ENCODE measurements at places on chromosomes 3 and 15.
A peak's percentile ranks its signal among the peaks of the same experiment; 100 is the strongest.

- DNase-seq, result peak; percentile 3
Observed at GRCh38 chr15:34109797-34110663, 8.1 kb downstream of the PGBD4 start.

GRCh38 chr3:179642871-179643270, 10.0 kb upstream of the USP13 start:
- DNase-seq, result no peak

DNA sequence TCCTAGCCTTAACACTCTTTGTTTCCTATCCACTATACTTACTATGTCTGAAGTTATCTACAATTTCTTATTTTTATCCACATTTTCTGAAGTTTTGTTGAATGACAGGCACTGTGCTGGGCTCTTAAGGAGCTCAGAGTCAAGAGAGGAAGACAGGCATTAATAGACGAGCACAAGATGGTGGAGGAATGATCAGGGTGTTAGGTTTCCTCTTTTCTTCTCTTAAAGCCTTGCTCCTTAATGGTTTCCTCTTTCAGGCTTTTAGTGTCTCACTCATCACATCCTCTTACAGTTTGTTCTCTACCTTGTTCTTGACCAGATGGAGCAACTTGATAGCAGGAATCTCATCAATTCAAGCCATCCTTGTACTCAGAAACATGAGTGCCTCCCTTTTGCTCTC, 52.9 kb upstream of the BCL6 start:
- DNase-seq, result peak; percentile 19

GRCh38 chr3:72354486-72354885, 493.8 kb downstream of the SHQ1 start:
- no peak for DNase-seq

GRCh38 chr15:69804786-69805185, 292.9 kb downstream of the TLE3 start:
- DNase-seq, result peak; percentile 94

DNA sequence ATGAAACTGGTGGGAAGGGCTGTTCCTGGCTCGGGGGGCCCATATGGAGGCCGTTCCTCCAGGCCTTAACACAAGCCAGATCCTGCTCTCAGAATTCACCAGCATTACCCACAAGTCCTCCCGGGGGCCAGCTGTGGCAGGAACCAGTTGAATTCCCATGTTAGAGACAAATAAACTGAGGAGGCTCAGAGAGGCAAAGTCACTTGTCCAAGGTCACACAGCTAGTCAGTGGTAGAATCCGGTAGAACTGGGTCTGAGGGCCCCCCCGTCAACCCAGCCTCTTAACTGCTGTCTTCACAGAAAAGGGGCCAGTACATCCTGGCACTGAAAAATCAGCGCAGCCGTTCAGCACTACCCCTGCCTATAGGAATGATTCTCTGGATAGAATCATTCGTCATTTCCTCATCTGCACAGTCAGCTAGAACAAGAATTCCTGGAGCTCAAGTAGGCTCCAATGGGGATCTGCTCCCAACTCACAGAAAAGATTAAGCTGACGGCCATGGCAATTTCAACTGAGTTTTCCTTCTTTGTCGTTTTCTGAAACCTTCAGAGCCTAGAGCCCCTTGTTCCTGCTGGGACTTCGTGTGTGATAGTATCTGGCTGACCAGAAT, 12.2 kb upstream of the TSEN2 start:
- DNase-seq, result no peak

GRCh38 chr3:140007911-140008869, 73.2 kb downstream of the CLSTN2 start:
- DNase-seq, result no peak

- no peak for DNase-seq
Observed at GRCh38 chr15:80775338-80775737, 3.8 kb upstream of the CEMIP start.

- DNase-seq, result peak; percentile 70
Observed at GRCh38 chr3:188683032-188683521, 488.7 kb upstream of the TPRG1 start.

DNA sequence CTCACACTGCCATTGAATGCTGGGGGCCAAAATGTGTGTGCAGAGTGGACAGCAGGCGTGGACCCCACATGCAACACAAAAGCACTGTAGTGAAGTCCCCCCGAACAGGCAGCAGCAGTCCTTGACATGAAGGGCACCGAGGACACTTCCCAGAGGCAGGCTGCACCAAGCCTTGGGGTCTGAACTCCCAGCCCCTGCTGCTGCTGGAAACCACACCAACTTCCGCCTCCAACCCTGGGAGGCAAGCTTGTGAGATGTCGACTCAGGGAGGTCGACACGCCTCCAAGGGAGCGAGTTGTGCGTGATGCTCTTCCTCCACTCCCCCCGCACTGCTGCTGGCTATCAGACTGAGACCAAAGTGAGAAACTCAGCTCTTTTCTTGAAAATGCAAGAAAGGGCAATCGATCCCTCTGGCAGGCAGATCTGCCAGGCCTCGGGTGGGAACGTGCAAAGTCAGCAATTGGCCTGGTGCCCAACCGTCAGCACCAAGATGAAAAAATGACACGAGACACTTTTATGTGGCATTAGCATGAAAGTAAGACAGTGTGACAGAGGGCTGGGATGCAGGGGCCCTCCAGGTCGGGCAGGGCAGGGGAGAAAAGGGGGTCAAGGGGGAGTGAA, 43.6 kb downstream of the WHAMM start:
- DNase-seq, result no peak

DNA sequence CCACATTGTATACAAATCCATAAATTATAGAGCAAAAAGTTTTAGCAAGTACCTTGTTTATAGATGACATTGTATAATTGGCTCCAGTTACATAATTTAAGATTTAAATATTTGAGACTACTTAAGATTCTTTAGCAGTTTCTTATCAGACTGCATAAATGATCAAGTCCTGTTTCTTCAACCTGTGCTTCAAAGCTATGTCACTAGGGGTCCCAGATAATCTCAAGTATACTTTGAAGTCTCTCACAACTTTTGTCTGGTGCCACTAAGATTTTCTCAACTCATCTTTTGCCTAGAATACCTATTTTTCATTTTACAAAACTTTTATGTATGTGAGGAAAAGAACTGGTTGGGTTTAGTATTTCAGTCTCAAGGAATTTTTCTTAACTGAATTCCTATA, 205.5 kb downstream of the STAG1 start:
- DNase-seq, result no peak

GRCh38 chr15:56731548-56731947, 1.8 kb downstream of the ZNF280D start:
- DNase-seq, result no peak

DNA sequence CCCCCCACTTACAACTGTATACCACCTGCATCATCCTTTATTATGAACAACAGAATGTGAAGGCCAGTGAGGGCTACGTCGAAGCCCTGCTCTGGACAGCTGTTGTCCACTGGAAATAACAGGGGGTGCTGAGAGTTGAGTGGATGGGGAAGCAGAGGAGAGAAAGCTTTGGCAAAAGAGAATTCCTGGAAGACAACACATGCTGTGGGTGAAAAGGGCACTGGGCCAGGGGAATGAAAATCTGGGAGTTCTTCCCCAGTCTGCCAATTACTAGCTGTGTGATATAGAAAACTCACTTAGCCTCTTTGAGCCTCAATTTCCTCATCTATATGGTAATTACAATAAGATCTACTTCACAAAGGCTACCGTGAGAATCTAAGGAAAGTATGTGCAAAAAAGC, 40.7 kb downstream of the FSTL1 start:
- DNase-seq, result no peak

DNA sequence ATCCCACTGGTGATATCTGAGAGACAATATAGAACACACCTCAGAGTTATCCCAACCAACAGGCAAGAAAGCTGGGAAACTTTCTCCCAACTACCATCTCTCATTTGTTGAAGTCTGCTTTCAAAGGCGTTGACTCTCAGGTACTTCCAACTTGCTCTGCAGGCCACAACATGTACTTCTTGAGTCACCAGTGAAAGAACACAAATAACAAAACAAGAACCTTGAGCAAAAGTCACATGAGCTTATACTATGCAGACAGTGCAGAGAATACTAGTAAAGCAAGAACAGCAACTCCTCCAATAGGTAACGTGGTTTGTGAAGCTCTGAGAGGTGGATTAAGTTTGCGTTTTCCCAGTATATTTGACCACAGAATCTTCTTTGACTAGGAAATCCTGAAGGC, 20.6 kb downstream of the SNTN start:
- DNase-seq, result no peak

- no peak for DNase-seq
Observed at GRCh38 chr3:12663401-12663935, 449 bp downstream of the RAF1 start.

DNA sequence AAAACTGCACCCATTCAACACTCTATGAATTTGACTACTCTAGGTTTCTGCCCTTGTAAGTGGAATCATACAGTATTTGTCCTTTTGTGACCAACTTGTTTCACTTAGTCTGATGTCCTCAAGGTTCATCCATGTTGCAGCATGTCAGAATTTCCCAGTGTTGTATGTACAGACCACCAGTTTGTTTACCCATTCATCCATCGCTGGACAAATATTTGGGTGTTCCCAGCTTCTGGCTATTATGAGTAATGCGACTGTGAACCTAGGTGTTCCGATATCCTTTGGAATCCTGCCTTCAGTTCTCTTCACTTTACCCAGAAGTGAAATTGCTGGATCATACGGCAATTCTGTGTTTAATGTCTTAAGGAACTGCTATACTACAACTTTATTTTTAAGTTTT, 12.6 kb downstream of the RPL32 start:
- no peak for DNase-seq

GRCh38 chr3:37741644-37742043, 120.0 kb upstream of the CTDSPL start:
- no peak for DNase-seq

DNA sequence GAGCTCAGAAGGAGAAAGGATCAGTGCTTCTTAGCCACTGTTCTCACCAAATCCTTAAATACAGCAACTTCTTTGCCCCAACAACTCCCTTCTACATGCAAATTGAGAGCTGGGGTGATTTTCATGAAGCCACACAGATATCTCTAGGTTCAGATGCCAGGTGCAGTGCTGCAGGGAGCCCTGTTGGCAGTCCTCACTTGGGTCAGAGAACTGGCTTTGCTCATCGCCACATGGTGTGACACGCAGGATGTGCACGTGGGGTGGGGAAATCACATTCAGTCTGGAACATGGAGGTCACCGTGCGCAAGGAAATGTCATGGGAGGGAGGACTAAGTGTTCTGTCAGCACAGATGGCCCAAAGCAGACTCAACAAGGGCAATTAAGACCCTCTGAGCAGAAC, 103.8 kb downstream of the WDR76 start:
- DNase-seq, result no peak

DNA sequence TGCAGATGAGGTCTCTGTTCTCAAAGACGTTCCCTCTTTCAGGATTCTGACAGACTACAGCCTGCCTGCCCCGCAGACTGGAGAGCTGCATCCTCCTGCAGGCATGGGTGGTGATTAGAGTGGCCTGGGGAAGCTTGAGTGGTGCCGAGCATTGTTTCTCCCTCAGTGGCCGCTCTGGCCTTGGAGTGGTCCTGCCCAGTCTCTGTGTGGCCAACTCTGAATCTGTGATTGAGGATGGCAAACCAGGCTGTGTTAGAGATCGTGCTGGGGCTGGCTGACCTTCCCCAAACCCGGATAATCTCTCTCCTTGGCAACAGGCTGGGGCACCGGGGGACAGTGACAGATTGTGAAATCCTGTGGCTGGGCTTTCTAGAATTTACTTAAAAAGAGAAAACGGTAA, 11.0 kb upstream of the ADCY5 start:
- DNase-seq, result no peak

- no peak for DNase-seq
Observed at GRCh38 chr3:72161881-72162595, 377.1 kb upstream of the PROK2 start.

DNA sequence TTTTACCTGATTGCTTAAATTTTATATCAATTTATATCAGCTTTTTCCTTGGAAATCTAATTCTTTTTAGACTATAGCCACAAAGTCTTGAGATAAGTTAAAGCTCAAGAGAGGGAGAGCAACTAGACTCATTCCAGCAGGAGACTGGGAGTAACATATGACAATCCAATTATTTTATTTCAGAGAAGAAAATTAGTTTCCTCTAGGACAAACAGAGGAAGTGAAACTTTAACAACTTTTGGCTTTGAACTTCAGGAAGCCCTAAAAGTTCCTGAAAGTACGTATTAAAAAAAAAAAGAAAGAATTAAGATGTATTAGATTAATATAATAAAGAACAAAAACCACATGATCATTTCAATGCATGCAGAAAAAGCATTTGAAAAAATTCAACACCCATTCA, 13.9 kb upstream of the UBE2E2 start:
- no peak for DNase-seq

DNA sequence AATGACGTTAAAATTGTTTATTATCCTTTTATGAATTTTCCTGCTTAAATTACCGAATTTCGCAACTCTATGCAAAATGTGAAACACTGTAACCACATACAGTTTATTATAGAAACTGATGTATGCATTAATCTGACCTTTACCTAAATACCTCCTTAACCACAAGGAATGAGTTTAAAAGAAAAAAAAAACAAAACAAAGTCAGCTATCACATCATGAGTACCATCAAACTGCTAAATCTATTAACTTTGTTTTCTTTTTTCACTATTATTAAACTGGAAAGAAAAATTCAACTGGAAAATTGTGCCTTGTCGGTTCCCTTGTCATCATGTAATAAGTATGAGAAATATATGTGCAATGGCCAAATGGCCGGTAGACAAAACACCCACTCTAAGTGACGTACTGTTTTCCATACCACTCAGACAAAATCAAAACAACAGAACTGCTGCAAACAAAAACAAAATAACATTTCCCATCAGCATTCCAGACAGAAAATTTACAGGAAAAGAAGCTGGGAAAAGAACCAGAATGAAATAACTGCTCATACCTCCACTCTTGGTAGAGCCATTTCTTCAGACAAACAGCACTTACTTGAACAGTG, 415.3 kb downstream of the FOXP1 start:
- no peak for DNase-seq

- DNase-seq, result no peak
Observed at GRCh38 chr3:151307131-151307530, 9.5 kb downstream of the GPR87 start.

DNA sequence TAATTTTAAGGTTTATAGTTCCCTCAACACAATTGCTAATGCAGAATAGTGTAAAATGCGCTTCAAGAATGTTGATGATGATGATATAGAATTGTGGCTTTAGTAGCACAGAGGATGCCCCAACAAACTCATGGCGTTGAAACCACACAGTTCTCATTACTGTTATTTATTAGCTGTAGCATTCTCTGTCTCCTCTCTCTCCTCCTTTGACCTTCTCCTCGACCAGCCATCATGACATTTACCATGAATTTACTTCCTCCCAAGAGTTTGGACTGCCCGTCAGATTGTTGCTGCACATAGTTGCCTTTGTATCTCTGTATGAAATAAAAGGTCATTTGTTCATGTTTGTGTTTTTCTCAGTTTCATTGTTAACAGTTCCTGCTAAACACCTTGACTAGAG, 27.8 kb upstream of the CRTC3 start:
- no peak for DNase-seq

DNA sequence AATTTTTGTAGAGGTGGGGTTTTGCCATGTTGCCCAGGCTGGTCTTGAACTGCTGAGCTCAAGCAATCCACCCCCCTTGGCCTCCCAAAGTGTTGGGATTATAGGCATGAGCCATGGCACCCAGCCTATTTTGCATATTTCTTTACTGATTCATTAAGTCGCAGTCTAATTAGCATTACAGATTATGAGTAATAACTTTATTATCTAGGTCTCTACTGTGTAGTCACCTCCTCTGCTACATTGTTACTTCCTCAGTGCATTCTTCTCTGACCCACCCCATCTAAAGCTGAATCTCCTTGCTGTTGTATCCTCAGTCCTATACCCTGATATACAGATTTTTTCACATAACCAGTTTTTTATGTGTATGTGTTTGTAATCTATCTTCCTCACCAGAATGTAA, 61.7 kb downstream of the TFDP2 start:
- no peak for DNase-seq
